ENCODE measurements at places on chromosomes 3 and 15.

GRCh38 chr3:158313338-158313927 is 203.5 kb downstream of the RSRC1 start:
- peak; percentile 39 for DNase-seq

DNA sequence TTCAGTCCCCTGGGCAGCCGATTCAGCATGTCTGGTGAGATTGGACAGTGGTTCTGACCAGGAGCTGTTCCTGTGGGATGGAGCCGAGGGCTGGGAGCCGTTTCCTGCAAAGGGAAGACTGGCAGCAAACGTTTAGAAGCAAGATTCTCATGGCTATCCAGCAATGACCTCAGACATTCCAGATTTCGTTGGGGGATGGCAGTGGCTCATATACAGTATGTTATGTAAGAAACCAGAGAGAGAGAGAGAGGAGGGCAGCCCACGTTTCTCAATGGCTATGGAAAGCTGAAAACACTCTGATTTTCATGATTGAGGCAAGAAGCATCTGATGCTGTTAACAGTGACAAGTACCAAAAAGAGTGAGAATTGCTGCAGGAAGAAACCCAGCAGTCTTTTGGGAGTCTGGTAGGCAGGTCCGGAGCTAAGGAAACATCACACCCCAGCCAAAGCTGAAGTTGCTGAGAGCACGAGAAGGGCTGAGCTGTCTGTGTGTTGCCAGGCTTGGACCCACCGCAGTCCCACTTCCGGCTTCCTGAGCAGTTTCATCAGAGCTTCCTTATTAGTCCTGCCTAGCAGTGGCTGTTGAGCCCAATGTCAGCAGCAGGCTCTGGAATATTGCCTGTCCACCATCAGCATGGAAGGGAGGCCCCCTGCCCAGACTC is 25.6 kb upstream of the VPS8 start:
- peak; percentile 12 for DNase-seq

DNA sequence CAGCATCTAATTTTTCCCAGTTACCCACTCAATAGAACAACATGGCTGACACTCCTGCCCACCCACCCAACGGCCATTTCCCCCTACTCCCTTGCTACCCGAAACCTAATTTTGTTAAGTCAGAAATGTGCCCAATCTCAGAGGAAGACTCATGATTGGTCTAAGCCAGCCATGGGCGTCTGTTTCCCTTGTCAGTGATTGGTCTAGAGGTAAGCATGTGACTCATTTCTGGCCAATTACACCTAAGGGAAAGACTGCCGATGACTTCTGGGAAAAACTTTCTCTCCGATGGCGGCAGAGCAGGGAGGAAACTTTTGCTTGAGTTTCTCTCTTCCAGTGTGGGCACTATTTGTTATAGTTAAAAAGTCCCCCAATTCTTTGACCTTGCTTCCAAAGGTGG is 72.9 kb downstream of the RPLP1 start:
- no peak for DNase-seq

- DNase-seq = no peak
Observed at GRCh38 chr3:188911026-188911850, 260.5 kb upstream of the TPRG1 start.

- no peak for DNase-seq
Observed at GRCh38 chr15:25178835-25179672, 224.3 kb downstream of the SNRPN start.

DNA sequence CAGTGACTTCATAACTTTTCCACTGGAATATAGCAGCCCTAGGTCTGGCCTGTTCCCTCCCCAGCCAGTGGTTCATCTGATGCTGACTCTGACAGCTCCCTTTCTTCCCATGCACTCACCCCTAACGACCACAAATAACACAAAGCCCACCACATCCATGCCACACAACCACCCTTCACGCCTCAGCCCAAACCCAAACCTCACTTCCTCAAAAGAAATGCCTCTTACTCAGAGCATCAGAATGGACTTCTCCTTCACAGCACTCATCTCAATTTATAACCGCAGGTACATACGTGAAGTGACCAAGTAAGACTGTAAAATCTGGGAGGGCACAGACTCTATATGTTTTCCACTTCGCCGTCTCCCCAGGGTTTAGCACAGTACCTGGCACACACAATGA is 1.1 kb downstream of the RBSN start:
- DNase-seq = peak; percentile 44

GRCh38 chr15:98881526-98882520 is 125.8 kb downstream of the PGPEP1L start:
- peak; percentile 53 for DNase-seq

- no peak for DNase-seq
Observed at GRCh38 chr3:126982126-126982470, 817 bp upstream of the PLXNA1 start.
